ENCODE measurements at places on chromosomes 3 and 15.

- DNase-seq = no peak
Observed at GRCh38 chr3:10389339-10389738, 68.4 kb upstream of the SEC13 start.

DNA sequence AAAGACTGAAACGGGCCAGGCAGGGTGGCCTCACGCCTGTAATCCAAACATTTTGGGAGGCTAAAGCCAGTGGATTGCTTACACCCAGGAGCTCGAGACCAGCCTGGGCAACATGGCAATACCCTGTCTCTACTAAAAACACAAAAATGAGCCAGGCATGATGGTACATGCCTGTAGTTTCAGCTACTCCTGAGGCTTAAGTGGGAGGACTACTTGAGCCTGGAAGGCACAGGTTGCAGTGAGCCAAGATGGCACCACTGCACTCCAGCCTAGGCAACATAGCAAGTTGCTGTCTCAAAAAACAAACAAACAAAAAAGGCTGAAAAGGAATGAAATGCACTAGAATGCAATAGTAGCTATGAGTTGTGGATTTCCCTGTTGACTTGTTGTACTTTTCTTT is 94.7 kb downstream of the STAG1 start:
- no peak for DNase-seq

GRCh38 chr3:157956850-157957249 is 149.4 kb downstream of the SHOX2 start:
- no peak for DNase-seq

GRCh38 chr15:58590926-58591325 is 158.6 kb downstream of the ADAM10 start:
- DNase-seq = peak; percentile 20

DNA sequence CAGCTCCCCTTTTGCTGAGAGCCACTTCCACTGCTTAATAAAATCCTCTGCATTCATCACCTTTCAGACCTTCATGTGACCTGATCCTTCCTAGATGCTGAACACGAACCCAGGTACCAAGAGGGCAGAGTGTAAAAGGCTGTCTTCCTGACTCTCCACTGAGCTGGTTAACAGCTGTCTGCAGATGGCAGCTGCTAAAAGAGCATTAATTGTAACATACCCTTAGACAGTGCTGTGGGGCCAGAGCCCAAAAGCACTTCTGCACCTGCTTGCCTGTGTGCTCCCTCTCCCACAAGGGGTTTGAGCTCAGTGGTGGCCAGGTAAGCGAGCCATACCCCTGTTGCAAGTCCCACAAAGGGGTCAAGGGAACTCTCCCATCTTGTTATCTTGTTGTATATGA is 187.3 kb downstream of the UBE2E2 start:
- DNase-seq = no peak

- no peak for DNase-seq
Observed at GRCh38 chr3:120852412-120852811, 55.6 kb upstream of the STXBP5L start.

DNA sequence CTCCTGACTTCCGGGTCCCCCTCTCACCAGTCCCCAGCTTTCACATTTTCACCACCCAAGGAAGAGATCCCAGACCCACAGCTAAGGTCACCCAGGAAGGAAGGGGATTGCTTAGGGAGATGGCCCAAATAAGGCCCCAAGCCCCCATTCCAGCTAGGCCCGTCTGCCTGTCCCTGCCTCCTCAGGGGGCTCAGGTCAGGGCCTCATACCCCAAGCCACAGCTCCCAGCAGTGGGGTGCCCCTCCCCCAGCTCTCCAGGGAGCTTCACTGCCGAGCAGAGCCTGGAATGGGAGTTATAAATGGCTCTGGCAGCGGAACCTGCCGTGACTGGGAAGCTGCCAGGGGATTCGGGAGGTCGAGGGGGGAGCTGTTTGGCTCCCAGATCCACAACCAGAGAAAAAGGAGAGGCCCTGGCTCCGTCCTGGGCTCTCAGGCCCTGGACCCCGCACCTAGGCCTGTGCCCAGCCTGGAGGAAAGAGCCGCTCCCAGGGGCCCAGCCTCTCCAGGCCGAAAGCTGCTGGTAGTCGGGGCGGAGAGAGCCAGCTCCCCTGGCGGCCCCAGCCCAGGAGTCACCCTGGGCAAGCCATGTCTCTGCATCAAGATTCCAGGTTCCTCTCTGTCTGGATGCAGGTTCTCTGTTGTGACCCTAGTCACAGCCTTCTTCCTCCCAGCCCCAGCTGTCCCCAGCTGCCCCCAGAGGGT is 550 bp downstream of the CCDC9B start:
- no peak for DNase-seq

DNA sequence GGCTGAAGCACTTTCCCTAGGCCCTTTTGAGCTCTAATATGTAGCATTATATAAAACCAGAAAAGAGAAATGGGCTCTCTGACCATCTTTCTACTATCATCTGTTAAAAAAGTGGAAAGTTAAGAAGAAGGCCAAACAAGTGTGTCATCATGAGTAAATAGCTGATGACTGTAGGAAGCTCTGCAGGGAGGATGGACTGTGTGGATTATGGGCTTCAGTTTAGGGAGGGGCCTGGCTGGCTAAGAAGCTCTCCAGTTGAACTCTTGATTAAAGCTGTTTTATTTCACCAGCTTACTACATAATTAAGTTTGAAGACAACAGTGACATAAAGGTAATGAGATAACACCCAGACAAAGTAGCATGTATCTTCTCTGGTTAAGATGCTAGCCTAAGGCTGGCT is 30.6 kb downstream of the INTS14 start:
- DNase-seq = peak; percentile 91

DNA sequence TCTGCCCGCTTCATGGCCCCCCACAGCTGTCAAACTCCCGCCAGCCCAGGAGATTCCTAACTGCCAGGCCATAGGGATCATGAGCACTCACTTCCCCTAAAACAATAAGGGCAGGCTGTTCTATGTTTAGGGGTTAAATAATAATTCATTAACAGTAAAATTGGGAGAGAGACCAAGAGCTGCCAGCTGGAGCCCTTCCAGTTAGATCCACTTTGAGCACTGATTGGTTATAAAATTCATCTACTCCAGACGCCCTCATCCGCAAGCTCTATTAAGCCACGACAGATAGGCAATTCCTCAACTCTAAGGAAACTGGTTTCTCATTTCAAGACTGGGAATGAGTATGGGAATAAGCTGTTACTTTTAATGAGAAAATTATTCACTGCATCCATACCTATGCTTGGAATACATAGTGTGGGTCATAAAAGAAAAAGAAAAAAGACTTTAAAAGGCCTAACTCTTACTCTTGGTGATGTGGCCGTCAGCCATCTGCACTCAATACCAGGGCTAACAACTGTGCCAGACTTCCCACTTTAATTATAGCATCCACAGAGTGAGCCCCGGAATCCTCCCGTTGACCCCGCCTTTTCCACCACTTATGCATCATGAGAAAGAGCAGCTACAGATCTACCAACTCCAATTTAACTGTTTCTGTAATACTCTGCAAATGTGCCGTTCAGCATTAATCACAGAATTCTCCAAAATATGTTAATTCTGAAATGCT is 44.5 kb downstream of the IL17RD start:
- DNase-seq = no peak

GRCh38 chr3:179624451-179624850 is 19.9 kb downstream of the NDUFB5 start:
- DNase-seq = peak; percentile 25

DNA sequence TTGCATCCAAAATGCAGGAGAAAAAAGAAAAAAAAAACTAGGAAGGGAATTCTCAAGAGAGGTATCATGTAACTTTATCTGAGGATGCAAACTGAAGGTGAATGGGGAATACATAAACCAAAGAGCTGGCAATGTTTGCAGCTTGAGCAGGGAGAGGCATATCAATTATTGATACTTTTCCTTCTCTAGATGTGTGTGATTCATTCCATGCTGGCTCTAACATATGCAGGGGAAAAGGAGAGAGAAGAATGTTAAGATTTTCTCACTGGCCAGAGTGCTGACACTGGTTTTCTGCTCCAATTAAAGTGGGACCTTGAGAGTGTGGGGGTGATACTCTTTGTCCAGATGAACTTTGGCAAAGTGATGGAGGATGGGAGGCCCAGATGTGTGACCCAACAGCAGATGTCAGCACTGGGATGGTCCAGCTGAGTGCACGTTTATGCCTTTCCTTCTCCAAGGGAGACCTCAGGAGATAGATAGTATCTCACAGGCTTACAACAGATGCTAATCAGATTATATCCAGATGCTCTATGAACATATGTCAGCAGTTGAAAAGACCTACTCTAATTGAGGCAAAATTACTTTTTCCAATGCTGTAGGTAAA is 50.0 kb upstream of the PSMD6 start:
- DNase-seq = no peak

GRCh38 chr15:92907896-92908712 is 8.0 kb downstream of the CHD2 start:
- DNase-seq = peak; percentile 89

- no peak for DNase-seq
Observed at GRCh38 chr3:171803044-171803443, 7.2 kb downstream of the PLD1 start.

- DNase-seq = no peak
Observed at GRCh38 chr15:58585693-58586443, 154.1 kb downstream of the LIPC start.

- no peak for DNase-seq
Observed at GRCh38 chr3:61333192-61333961, 82.1 kb upstream of the FHIT start.

GRCh38 chr3:105355408-105356061 is 11.2 kb upstream of the ALCAM start:
- DNase-seq = peak; percentile 86

- peak; percentile 60 for DNase-seq
Observed at GRCh38 chr3:56926243-56926946, 124.6 kb upstream of the ARHGEF3 start.

DNA sequence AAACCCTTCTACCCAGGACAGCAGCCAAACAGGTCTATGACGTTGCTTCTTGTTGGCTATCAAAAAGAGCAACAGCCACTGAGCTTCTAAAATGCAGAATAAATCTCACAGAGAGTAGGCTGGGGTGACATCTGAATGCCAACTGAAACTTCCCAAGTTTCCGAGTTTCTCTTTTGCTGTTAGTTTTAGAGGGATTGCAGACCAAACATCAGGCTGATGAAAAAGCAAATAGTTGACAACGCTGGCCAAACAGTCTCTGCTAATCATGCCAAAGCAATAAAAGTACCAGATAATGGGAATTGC is 670 bp upstream of the CBLB start:
- DNase-seq = no peak

DNA sequence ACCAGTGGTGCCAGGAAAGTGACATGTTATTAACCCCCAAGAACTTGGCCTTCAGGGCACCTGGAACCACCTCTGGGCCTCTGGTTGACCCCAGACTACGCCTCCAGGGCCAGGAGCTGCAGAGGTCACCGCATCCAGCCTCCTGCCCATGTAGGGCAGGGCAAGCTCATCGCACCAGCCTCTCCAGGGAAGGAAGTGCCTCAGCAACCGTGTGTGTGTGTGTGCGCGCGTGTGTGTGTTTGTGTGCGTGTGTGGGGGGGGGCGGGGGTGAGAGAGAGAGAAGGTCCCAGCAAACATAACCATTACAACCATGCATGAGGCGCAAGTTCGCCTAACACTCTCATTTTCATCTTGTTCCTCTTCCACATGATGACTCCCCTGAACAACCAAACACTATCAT is 31.8 kb downstream of the RAB6B start:
- no peak for DNase-seq

- DNase-seq = peak; percentile 34
Observed at GRCh38 chr3:33808559-33808958, 10.1 kb downstream of the PDCD6IP start.

- no peak for DNase-seq
Observed at GRCh38 chr15:75821786-75822345, 21.4 kb upstream of the UBE2Q2 start.

- no peak for DNase-seq
Observed at GRCh38 chr3:128506754-128507153, 13.8 kb upstream of the GATA2 start.

- no peak for DNase-seq
Observed at GRCh38 chr15:77013776-77014131, 18.8 kb downstream of the PSTPIP1 start.

- peak; percentile 50 for DNase-seq
Observed at GRCh38 chr3:127585163-127585812, 5.2 kb downstream of the TPRA1 start.

DNA sequence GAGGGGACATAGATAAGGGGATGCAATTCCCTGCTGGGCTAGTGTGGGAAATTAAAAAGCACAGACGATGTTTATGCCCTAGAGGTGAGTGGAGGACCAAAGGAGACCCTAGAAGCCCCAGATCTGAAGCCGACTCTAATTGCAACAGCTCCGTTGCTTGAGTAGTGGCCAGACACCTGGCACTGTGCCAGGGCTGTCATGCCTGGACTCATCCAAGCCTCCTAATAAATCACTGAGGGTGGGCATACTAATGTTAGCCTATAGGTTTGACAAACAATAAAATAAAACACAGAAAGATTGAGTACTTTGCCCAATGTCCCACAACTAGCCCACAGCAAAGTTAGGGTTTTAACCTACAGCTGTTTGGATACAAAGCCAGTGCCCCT is 25.4 kb upstream of the MRPS22 start:
- no peak for DNase-seq

GRCh38 chr3:3799173-3800079 is at the start of gene LRRN1:
Gene LRRN1 (plus strand): TSS chr3:3799431. CDS start chr3:3844642, 45,211 bp downstream.
- DNase-seq = peak; percentile 10

DNA sequence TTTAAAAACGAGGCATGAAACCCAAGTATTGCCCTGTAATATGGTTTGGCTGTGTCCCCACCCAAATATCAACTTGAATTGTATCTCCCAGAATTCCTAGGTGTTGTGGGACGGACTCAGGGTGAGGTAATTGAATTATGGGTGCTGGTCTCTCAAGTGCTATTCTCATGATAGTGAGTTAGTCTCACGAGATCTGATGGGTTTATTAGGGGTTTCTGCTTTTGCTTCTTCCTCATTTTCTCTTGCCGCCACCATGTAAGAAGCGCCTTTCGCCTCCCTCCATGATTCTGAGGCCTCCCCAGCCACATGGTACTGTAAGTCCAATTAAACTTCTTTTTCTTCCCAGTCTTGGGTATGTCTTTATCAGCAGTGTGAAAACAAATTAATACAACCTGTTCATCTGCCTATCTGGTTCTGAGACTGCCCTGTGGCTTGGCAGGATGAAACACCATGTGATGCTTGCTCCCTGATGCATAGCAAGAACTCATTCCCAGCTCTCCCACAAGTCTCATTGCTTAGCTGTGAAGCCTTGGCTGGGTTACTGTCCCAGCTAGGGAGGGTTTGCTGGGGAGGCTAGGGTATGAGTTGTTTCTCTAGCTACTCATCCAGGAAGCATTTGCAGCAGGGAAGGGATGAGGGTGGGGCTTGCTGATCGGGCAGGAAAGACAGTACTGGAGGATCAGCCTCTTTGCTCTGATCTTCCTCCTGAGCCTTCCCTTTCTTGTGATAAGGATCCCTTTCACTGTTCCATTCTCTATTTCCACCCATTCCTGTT is 3.7 kb upstream of the SQOR start:
- peak; percentile 94 for DNase-seq

GRCh38 chr3:130671545-130672312 is 74.9 kb downstream of the PIK3R4 start:
- DNase-seq = peak; percentile 34

GRCh38 chr3:4836516-4836915 is 142.7 kb upstream of the BHLHE40 start:
- no peak for DNase-seq

GRCh38 chr15:33801954-33802353 is 166.3 kb upstream of the CHRM5 start:
- peak; percentile 2 for DNase-seq

GRCh38 chr15:57340682-57341259 is 35.5 kb upstream of the CGNL1 start:
- peak; percentile 60 for DNase-seq
